ENCODE measurements at places on chromosomes 6 and 20. TPM values are rescaled to one million over a fixed set of nuclear protein-coding genes. Genes with fewer than 3 reads are reported as not detected.

DNA sequence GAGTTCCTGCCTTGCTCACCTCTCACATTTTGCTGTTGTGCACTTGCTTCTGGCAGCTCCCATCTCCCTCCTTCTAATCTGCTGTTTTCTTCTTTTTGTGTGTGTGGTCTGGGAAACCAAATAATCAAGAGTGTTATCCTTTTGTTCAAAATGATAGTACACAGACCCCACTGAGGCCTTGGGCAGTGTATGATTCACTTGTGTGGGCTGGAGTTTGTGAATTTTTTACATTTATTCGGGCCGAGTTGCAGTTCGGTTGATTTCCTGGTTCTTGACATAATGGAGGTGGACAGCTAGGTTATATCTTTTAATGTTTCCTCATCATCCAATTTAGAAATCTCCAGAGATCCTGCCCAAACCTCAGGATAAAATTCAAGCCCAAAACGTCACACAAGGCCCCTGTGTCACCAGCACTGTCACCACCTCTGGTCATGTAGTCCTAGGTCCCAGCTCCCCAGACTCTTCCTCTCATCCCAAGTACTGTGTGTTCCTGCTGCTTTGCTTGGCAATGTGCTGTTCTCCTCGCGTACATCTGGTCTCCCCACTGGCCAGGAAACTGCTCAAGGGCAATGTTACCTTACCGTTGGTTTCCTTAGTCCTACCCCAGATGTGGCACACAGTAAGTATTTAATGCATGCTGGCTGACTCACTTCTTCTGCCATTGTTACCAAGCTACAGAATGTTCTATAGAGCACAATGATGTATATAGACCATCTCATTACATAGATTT, 55.7 kb upstream of the PHACTR2 start:
- no peak for DNase-seq

HMGCLL1 gene
- 2.2 TPM for total RNA-seq

- DNase-seq, result peak; percentile 85
Measured at GRCh38 chr6:1596088-1596852, 13.4 kb upstream of the FOXC1 start.

DNA sequence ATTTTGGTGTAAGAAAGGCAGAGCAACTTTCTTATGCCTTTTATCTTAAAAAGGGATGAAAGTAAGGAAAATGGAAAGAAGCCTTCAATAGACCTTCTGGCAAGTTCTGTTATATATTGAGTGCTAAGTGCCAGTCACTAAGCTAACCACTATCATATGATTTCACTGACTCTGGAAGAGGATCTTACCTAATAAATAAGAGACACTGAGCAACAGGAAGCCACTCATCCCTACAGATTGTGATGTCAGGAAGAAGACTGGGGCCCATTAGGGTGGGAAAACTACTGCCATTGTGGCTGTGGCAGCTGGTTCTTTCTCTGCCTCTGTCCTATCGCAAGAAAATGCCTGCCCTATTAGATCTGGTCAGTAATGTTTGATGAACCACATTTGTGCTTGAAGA, 89.6 kb downstream of the AIG1 start:
- DNase-seq, result no peak

DNA sequence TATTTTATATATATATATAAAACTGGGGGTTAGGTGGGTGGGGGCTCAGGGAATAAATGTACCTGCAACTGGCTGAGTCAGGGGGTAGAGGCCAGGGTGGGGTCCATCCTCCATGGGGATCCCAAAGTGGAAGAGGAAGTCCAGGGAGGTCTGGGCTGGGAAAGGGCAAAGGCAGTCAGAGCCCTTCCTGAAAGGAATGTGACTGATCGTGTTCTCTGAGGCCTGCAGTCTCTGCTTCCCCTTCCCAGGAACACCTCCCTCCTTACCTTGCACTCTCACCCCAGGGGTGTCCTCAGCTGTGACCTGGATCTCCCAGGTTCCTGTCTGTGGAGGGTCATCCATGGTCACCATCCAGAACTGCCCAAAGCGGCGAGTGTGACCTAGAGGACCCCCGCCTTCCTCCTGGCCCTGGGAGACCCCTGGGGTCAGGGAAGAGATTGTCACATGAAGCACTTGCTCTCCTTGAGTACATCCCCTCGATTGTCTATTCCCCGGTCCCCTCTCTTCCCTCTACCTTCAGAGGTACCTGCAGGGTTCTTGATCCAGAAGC, 4.7 kb downstream of the SAPCD1 start:
- DNase-seq, result no peak

BTNL2 gene
- total RNA-seq, result not detected

DNA sequence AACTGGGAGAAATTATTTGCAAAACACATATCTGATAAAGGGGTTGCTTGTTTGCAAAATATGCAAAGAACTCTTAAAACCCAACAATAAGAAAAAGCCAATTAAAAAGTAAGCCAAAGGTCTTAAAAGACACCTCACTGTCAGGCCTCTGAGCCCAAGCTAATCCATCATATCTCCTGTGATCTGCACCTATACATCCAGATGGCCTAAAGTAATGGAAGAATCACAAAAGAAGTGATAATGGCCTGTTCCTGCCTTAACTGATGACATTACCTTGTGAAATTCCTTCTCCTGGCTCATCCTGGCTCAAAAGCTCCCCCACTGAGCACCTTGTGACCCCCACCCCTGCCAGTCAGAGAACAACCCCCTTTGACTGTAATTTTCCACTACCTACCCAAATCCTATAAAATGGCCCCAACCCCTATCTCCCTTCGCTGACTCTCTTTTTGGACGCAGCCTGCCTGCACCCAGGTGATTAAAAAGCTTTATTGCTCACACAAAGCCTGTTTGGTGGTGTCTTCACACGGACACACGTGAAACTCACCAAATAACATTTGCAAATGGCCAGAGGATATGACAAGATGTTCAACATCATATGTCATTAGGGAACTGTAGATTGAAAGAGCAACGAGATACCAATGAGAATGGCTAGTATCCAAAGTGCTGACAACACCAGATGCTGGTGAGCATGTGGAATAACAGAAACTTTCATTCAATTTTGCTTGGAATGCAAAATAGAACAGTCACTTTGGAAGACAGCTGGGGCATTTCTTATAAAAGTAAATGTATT, 565.0 kb upstream of the ADGRB3 start:
- DNase-seq, result no peak

DDO gene
- 29.7 TPM for total RNA-seq

COL9A3 gene
- total RNA-seq, result 5.5 TPM

DNA sequence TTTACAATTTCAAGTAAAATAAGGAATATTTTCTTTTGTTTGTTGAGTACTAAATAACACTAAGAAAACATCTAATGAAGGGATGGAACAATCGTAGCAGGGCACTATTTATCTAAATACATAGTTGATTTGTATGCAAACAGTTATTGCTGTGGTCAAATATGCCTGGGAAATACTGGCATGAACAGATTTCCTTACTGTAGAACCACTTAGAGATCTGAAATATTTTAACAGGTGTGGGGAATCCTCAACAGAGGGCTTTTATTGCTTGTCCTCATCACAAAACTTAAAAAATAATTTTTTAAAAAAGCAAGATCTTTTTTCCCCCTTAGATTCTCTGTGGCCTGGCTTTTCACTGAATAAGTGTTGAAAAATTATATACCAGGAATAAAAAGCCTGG, 233.0 kb upstream of the FAM83B start:
- no peak for DNase-seq

DNA sequence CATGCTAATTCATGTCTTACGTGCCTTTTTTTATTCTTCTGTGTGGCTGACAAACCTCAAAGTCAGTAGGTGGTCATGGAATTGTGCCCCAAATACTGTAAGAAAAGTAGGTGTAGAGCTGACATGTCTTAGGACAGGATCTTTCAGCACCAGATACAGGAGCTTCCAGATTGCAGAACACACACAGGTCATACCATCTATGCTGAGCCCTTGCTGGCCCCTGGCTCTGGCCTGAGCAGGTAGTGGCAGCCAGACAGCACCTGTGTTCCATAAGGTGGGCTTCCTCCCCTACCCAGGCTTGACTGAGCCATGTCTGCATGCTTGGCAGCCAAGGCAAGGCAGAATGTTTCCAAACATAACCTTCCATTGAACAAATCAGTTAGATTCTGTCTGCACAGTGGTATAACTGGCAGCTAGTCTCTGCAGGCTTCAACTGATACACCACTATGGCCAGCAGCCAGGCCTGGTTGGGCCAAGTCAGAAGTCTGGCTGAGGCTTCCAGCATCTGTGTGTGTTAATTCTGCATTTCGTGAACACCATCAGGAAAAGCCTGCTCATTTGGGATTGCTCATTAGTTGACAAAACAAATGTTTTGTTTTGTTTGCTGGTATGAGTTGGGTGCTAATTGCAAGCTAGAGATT, 366.5 kb downstream of the FOXA2 start:
- DNase-seq, result no peak

TSPO2 gene
- not detected for total RNA-seq

COX4I2 gene
- 7.1 TPM for total RNA-seq

- no peak for DNase-seq
Measured at GRCh38 chr6:36333931-36334725, 2.6 kb downstream of the BNIP5 start.

CHD6 gene
- total RNA-seq, result 33.0 TPM

- DNase-seq, result no peak
Measured at GRCh38 chr20:46683011-46683667, 6.1 kb downstream of the TP53RK start.
